ENCODE measurements at places on chromosomes 16 and 17.
A peak's percentile ranks its signal among the peaks of the same experiment; 100 is the strongest.

DNA sequence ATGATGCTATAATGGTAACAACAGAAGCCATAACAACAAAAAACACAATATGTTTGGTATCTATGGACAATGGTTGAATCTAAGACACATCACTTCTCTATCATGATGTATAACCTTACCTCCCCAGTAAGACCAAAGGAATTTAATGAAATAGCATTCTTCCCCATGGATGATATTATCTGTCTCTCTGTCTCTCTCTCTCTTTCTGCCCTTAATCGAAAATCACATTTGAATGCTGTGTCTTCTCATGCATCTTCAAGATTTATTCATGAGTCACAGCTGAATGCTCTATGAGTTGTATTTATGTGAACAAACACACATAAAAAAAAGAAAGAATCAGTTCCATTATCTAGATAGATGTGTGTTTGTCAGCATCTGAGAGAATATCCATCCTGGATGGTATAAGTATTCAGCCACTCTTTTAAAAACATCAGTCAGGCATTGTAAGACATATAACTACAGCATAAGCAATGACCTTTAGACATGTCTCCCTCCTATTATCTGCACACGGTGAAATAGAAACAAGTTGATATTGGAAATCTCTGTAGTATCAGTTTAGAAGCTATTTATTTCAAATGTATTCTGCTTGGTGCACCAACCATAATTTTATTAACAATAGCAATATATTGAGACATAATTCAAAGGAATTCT, 433.3 kb downstream of the TOX3 start:
- no peak for DNase-seq

- DNase-seq, result no peak
Observed at GRCh38 chr16:915546-915945, 55.2 kb downstream of the LMF1 start.

DNA sequence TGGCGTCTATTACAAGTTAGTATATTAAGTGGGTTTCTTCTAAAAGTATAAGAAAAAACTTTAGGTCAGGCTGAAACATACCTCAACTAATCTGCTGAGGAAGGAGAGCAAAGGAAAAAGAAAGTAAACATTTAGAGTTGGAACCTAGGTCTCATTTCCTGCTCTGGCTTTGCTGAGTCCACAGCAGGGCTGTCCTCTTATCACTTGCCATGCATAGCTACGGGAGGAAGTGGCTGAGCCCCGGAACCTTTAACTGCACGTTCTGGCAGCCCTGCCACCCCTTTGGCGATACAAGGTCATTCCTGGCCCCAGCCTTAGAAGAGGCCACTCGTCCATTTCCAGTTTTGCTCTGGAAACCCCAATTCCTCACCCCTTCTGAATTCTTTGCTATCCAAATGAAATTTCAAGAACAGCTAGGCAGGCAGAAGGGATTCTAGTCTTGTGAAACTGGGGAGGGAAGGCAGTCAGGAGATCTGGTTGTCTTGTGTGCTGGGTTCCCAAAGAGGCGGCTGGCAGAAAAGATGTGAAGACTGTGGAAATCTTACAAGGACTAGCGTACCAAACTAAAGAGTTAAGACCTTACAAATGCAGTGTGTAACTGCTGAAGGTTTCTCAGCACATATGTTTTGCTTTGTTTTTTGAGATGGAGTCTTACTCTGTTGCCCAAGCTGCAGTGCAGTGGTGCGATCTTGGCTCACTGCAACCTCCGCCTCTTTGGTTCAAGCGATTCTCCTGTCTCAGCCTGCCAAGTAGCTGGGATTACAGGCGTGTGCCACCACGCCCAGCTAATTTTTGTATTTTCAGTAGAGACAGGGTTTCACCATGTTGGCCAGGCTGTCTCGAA, 19.1 kb downstream of the WIPI1 start:
- DNase-seq, result peak; percentile 30

DNA sequence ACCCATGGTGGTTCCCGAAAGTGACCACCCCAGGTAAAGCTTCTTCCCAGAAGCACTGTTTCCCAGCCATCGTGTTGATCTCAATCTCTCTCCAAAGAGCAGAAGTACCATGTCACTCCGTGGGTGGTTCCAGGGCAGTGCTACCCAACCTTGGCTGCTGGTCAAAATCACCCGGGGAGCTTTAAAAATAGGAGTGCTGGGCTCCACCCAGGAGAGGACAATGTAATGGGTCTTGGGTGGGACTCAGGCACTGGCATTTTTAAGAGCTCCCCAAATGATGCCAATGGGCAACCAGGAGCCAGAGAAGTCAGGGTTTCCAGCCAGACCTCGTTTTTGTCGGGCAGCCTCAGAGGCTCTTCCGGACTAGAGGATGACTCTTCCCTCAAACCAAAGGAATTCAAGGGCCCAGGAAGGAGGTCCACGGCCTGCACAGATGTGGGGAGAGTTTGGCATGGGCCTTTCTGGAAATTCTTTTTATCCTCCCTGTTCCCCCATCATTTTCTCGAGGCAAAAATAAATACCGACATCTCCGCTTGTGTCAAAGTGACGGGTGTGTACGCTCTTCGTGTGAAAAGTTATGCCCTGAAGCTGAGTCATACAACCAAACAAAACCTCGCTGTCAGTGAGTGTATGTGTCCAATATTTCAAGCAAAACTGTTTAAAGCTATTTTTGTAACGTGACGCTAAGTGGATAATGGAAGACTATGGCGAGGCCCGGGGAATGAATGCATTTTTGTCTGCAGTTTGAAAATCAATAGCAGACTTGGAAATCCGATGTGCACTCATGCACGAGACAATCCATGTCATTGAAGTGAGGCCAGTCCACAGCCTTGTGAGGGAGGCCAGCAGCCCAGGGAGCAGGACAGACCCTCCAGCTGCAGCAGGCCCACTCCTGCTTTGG, 364.1 kb downstream of the FOXL1 start:
- no peak for DNase-seq

DNA sequence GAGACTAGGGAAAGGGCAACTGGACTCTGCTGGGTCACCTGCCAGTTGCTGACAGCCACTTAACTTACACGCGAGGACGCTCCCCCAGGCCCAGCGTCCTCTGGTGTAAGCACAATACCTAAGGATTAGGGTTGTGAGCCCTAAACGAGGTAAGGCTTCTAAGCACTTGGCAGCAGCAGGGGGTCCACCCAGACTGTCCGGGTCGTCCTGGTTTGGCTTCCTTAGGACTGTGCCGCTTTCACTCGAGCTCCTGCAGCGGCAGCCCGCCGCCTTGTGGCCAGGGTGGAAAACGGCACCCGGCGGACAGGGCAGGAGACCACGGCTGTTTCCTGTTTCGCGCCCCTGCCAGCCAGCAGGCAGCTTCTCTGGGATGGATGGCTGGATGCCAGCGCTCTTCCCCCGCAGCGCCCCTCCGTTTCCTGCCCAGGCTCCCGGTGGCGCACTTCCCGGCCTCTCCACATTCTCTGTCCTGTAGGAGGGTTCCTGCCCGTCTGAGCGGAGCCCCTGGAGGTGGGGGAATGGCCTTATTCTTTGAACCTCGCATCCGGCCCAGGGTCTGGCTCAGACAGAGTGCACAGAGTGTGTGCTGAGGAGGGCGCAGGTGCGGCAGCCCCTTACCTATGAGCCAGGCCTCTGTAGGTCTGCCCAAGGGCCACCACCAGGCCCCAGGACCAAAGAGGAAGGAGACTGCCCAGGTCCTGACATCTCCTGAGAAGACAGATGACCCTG, 47.0 kb upstream of the AMZ2 start:
- peak; percentile 54 for DNase-seq

- no peak for DNase-seq
Observed at GRCh38 chr17:30339086-30339485, 5.2 kb upstream of the TMIGD1 start.

DNA sequence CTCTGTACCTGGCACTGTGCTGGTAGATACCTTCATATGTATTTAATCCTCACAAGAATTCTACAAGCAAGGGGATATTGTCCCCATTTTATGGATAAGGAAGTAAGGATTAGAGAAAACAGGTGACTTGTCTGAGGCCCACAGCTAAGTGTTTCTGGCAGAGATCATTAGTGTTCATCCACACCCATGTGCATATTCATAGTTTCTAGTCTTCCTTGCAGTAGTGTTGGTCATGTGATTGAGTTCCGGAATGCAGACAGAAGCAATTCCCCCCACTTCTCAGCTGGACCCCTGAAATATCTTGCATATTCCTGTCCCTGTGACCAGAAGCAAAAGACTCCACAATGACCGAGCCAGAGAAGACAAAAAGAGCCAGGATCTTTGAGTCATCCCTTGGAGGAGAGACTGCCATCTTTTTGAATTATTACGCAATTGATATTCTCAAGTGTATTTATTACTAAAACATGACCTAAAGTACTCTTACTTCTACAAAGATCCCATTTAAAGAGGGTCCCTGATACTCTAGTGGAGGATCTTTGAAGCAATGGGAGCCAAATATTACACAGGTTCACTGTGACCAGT, 43.4 kb downstream of the SOX9 start:
- DNase-seq, result no peak

GRCh38 chr17:67113486-67113885, 69.1 kb downstream of the CACNG1 start:
- no peak for DNase-seq

DNA sequence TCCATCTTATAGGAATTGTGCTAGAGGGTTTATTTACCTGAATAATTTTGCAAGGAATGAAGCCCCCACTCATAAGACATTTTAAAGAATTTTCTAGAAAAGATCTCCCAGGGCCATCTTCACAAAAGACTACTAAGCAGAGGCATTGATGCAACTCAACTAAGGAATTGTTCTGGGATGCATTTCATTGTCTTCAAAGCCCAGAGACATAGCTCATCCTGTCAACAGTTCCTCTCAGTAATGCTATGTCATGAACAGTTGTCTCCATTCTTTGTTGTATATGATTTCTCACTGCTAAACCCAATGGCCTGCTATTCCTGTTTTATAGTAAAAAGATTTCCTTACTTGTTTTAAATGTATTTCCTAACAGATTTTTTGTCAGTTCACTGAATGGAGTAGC, 136.8 kb upstream of the RBL2 start:
- no peak for DNase-seq

- DNase-seq, result no peak
Observed at GRCh38 chr17:2124391-2124790, 69.5 kb downstream of the HIC1 start.

DNA sequence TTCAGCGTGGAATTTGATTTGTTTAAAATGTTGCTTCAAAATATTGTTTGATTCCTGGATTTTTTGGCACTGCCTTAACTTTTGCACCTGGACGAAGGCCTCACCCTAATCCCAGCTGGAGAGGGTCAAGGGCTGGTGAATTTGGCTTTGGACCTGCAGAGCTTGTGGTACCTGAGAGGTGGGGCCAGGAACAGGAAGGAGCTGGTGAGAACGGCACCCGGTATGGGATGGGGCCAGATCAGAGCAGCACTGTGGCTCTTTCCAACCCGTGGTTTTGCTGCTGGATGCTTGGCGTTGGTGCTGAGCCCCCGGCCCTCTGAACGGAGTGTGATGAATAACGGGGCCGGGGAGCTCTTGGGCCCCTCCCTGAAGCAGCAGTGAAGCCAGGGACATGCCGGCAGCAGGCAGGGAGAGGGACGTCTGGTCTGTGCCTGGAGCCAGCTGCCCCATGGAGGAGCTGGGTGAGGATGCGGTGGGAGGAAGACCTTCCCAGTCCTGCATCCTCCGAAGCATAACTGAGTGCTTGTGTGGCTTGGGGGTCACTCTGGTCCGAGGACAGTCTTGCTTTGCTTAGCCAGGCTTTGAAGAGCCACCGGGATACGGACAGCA, 275.4 kb downstream of the SEC14L1 start:
- no peak for DNase-seq

DNA sequence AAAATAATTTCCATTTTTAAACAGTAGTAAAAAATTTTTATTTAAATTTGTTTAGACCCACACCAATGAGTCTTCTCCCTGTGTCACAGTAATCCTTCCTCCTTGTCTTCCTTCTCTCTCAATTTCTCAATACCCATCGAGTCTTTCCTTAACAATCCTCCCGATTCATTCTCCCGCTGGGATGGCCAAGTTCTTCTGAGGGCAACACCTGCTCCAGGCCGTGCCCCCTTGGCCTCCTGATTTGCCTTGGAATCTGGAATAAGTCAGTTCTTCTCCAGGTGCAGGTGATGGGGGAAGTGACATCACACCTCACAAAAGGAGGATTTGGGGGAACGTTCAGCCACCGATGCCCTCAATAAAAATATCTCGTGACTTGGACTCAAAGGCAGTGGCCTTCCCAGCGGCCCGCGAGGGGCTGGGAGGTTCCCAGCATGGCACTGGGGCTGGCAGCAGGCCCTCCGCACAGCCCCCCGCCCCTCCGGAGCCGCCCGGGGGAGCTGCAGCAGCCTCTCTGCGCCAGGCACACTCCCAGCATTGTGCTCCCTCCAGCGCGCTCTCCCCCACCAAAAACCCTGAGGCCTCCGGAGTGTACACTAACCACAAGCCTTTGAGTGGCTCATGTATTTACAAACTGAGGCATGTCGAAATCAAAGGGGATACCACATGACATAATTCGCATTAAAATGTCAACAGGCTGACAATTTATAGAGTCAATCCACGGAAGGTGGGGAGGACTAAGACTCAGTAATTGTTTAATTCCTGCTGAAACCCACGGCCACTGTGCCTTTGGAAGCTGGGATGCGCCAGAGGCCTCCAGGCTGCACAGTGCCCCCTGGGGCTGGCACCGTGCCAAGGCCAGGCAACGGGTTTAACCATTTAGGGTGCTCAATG, 120.5 kb downstream of the ZFHX3 start:
- DNase-seq, result no peak

- DNase-seq, result no peak
Observed at GRCh38 chr17:8841844-8842243, 25.6 kb downstream of the PIK3R6 start.

GRCh38 chr17:47276868-47277267, 23.2 kb downstream of the ITGB3 start:
- peak; percentile 88 for DNase-seq

DNA sequence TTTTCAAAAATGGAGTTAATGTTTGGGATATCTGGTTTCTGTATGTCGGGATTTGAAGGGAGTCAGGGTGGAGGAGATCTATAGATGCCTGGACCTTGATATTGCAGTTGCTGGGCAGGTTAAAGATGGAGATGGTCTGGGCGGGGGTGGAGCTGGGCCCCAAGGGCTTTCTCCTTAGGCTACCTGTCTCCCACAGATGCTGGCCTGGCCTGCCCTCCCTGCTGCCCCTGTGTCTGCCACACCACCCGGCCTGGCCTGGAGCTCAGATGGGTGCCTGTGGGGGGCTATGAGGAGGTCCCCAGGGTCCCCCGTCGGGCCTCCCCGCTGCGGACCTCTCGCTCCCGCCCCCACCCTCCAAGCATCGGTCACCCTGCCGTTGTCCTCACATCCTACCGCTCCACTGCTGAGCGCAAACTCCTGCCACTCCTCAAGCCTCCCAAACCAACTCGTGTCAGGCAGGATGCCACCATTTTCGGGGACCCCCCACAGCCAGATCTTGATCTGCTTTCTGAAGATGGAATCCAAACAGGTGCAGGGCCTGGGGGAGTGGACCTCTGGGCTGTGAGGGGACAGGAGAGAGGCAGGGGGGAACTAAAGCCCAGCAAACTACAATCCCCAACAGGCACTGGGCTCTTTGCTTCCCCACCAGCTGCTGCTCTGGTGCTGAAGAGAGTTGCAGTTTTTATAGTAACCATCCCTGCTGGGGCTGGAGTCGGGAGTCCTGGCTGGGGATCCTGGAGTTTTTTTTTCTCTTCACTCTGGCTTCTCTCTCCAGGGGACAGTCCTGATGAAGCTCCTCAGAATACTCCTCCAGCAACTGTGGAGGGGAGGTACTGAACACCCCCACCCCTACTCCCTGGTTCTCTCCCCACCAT, 2.9 kb downstream of the ARHGEF15 start:
- no peak for DNase-seq
